Globus pallidus (tissue), 1 donor: ENCODE measurements at places on chromosomes 7 and 10.

GRCh38 chr7:126720232-126720631 is 532.5 kb downstream of the GRM8 start:
- no peak for DNase-seq

GRCh38 chr10:132498562-132499366 is 38.8 kb upstream of the INPP5A start:
- no peak for DNase-seq

GRCh38 chr7:149879271-149879743 is 5.5 kb downstream of the ATP6V0E2 start:
- no peak for DNase-seq

GRCh38 chr10:32377458-32378259 is 30.7 kb upstream of the EPC1 start:
- peak; percentile 78 for DNase-seq

DNA sequence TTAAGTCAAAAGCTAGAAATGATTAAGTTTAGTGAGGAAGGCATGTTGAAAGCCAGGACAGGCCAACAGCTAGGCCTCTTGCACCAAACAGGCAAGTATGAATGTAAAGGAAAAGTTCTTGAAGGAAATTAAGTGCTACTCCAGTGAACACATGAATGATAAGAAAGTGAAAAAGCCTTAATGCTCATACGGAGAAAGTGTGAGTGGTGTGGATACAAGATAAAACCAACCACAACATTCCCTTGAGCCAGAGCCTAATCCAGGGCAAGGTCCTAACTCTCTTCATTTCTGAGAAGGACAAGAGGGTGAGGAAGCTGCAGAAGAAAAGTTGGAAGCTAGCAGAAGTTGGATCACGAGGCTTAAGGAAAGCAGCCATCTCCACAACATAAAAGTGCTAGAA is 53.0 kb downstream of the DNAJC1 start:
- DNase-seq, result no peak

GRCh38 chr10:11993834-11994468 is 48.7 kb downstream of the UPF2 start:
- no peak for DNase-seq

DNA sequence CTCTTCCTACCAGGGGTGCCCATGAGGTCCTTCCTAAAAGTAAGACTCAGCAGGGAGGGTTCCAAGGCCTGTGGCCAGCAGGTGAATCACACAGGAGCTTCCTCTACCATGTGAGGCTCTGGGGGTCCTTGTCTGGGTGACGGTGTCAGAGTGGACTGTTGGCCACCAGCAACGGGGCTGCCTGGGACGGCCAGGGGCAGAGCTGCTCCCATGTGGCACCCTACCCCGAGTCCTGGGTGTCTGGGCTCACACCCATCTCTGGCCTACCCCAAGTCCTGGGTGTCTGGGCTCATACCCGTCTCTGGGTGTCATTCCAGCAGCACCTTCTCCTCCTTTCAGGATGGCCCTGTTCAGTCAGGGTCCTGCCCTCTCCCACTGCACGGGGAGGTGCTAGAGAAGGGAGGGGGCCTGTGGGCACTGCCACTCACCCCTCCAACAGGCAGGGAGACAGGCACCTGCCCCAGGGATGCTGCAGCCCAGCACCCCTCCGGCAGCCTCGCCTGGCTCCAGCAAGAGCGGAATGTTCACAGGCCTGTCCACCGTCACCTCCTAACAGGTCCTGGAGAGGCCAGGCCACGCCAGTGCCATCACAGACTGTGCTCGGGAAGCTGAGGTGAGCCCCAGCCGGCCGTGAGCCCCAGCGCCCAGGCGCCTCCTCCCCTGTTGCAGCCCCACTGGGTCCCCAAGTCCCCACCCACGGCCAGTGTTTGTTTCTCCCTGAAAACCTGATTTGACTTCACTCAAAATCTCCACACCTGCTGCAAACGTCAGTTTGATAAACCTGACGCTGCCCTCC is 143.7 kb downstream of the PTPRN2 start:
- no peak for DNase-seq

DNA sequence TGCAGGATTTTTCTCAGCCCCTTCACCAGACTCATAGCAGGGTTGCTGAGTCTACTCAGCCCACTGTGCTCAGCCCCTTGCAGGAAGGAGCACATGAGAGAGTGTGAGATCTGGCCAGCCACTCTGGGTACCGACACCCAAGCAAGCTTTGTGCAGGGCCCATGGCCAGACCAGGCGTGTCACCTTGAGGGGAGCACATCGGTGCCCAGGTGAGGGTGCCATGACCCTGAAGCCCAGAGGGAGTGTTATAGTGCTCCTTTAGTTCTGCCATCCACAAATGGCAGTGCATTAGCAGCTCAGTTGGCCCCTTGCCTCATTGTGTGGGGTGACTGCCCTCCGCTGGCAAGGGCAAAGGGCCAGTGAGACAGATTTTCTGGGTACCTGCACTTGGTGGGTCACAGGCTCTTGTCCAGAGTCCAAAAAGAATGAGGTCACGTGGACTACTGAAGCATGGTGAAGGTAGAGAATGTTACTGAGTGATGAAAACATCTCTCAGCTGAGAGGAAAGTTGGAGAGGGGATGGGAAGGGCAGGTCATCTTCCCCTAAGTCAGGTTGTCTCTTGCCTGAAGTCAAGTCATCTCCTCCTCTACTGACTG is 181.8 kb downstream of the MACC1 start:
- DNase-seq, result no peak

DNA sequence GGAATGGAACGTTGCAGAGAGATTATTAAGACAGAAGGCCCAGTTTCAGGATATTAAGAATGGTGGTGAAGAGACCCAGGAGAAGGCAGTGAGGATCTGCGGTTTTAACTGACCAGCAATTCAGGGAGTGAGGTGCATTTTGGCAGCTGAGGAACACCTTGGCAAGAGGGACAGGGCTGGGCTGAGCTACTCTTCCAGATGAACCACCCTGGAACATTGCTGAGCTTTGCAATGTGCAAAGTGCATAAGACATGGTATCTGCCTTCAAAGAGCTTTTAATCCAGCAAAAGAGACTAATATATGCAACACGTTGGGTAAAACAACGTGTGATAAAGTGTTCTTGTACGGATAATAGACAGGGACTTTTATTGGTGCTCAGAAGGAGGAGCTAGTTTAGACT is 181.0 kb upstream of the AGK start:
- no peak for DNase-seq

DNA sequence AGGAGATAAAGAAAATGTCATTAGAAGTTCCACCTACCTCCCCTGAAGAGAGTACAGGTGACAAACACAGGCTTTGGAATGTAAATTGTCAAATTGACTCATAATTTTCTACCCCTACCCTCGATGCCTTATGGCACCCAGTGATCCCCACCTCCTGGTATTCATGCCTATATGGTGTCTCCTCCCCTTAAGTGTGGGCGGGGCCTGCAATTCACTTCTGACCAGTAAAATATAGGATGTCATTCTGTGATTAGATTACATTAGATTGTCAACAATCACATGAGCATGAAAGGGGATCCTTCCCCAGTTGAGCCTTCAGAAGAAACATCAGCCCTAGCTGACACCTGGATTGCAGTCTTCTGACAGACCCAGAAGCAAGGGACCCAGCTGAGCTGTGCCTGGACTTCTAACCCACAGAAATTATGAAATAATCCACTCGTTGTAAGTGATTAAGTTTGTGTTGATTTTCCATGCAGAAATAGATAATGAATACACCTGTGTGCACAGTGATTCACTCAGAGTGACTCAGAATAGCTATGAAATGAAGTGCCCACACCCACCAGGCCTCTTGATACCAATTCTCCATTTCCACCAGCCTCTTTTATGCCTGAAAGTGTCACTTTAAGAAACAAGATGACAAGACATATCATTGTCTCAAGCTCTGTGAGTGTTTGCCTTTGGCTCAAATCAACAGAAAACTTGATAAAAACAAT is 8.5 kb upstream of the SLC39A12 start:
- no peak for DNase-seq

- no peak for DNase-seq
Measured at GRCh38 chr10:102605712-102606111, 38.6 kb upstream of the TRIM8 start.

DNA sequence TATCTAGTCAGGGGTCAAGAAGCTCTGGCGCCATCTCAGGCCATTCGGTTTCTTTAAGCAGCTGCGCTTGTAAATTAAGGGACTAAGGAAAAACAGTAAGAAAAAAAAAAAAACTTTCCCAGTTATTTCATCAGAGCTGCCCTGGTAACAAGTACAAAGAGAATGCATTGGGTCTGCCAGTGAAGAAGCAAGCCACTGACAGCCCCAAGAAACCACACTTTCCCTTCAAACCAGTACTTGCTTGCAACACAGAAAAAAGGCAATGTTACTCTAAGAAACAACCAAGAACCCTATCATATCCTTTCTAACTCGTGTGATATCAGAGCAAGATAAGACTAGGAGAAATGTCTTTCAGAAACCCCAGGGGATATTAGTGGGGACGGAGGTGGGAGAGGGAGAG is 40.6 kb upstream of the AOAH start:
- DNase-seq, result no peak

- no peak for DNase-seq
Measured at GRCh38 chr7:154423231-154423630, 371.0 kb downstream of the DPP6 start.
